ENCODE measurements at places on chromosomes 7 and 10.

GRCh38 chr7:129055861-129056464, 1.1 kb upstream of the TNPO3 start:
- DNase-seq, result no peak

GRCh38 chr7:36792421-36792820, 68.1 kb upstream of the AOAH start:
- no peak for DNase-seq

- no peak for DNase-seq
These were observed 156.8 kb downstream of the NRCAM start for GRCh38 chr7:108299251-108299973.

GRCh38 chr10:43644252-43644651, 4.4 kb downstream of the ZNF32 start:
- no peak for DNase-seq

GRCh38 chr10:7832060-7832459, 13.8 kb downstream of the TAF3 start:
- DNase-seq, result no peak

- DNase-seq, result peak; percentile 65
These were observed 3.2 kb upstream of the CREB5 start for GRCh38 chr7:28408960-28409715.

DNA sequence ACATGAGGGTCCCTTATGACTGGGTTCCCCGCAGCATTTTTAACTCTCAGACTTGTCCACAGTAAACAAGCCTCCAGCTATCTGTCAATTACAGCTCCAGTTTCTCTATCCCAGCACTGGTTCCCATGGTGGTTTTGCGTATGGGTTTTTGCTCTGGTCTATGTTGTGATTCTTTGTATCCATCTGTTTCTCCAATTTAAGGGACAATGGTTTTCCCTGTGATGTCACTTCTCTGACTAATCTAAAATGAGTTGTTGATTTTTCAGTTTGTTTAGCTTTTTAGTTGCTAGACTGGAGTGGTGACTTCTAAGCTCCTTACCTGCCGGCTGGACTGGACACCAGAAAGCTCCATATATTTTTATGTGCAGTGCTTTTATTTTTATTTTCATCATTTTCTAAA, 303.7 kb downstream of the INHBA start:
- no peak for DNase-seq

- no peak for DNase-seq
These were observed 265.4 kb upstream of the DGKB start for GRCh38 chr7:15167912-15168311.

DNA sequence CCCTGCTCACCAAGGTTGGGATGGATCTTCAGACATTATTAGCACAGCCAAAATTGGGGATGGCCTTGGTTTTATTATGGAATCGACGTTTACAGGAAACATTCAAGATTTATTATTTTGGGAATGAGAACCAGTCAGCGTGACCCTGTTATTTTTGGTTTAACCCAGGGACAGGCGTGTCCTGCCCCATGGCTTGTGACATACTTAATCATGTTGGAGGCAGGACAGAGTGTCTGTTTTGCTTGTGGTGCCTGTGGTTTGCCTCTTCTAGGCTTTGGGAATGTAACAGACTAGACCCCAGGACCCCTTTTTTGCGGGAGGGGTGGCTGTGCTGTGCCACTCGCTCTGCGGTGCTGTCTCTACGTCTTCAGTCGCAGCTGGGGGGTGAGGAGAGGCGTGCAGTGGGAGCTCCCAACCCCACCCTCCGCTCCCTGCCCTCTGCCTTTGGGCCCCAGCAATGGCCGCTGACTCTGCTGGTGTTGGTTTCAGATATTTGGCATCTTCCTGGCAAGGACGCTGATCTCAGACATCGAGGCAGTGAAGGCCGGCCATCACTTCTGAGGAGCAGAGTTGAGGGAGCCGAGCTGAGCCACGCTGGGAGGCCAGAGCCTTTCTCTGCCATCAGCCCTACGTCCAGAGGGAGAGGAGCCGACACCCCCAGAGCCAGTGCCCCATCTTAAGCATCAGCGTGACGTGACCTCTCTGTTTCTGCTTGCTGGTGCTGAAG, 20.1 kb upstream of the SH2D4B start:
- no peak for DNase-seq

GRCh38 chr10:49313501-49314070, 14.6 kb downstream of the C10orf71 start:
- no peak for DNase-seq

DNA sequence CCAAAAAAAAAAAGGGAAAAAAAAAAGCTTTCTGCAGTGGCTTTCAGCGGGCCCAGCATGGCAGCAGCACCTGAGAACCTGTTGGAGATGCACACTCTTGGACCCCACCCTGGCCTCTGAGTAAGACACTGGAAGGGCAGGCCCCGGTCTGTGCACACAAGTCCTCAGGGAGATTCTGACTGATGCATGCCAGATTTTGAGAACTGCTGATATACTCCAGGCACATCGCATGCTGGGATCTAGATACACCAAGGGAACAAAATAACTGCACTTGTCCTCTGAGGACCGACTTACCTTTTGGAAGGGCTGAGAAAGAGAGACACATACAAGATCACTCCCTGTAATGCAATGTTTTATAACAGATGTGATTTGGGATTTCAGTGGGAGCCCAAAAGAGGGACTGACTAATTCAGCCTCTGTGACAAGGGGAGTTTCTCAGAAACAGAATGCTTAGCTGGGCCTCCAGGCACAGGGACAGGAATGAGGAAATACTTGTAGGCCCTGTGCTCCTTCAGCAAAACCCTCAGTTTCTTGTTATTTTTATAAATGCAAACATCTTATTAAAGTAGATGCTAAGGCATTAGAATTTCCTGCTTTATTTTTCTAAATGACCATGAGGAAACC, 8.2 kb downstream of the EGFR start:
- no peak for DNase-seq

GRCh38 chr7:21028599-21028998, 241.9 kb upstream of the SP8 start:
- no peak for DNase-seq

DNA sequence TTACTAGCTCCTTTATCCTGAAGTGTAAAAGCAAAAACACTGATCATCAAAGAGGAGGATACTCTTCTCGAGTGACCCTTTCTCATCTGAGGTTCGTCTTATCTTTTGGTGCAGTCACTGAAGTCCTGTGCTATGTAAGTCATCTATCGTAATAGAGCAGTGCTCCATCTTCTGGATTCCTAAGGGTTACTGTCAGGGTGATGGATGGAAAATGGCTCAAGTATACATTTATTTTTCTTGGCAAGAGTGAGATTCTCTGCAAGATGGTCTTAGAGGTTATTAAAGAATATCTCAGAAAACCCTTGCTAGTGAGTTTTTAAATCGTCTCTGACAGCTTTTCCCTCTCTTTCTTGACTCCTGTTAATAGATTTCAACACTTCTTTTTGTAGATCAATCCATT, 12.4 kb downstream of the PRKG1 start:
- no peak for DNase-seq

DNA sequence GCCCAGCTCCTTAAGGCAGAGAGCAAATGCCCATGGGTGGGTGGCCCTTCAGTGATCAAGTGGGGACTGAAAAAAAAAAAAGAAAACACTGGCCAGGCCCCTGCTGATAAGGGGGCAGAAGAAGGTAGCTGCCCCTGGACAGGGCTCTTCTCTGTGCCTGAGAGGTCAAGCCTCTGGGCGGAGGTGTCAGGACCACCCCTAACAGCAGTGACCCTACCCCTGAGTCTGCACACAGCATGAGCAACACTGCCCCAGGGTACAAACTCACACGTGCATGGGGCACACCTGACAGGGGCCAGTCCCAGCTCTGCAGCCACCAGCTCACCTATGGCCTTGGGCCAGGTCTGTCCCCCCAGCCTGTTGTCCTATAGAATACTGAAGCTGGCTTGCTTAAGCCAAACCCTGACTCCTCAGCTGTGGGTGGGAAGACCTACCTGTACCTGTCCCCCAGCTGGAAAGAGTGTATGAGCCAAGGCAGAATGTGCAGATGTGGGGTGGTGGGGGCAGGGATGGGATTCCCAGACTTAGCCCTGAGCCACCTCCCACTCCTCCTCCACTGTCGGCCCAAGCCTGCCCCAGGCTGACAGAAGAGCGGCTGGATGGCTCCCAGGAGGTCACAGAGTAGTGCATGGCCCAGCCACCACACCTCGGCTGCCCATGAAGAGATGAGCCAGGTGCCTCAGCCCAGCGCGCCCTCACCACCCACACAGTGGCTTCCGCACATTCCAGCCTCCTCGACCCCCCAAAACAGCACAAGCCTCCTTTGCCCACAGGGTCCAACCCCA, 23.7 kb downstream of the KCNH2 start:
- DNase-seq, result no peak

DNA sequence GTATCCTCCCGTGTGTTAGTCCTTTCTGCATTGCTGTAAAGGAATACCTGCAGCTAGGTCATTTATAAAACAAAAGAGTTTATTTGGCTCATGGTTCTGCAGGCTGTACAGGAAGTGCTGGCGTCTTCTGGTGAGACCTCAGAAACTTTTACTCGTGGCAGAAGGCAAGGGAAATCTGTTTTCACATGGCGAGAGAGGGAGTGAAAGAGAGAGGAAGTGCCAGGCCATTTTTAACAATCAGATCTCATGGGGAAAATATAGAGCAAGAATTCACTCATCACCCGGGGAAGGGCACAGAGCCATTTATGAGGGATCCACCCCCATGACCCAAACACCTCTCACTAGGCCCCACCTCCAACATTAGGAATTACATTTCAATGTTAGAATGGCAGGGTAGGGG, 952.2 kb downstream of the CNTNAP2 start:
- no peak for DNase-seq

- peak; percentile 16 for DNase-seq
These were observed 43.2 kb downstream of the CCNY start for GRCh38 chr10:35379226-35380137.

DNA sequence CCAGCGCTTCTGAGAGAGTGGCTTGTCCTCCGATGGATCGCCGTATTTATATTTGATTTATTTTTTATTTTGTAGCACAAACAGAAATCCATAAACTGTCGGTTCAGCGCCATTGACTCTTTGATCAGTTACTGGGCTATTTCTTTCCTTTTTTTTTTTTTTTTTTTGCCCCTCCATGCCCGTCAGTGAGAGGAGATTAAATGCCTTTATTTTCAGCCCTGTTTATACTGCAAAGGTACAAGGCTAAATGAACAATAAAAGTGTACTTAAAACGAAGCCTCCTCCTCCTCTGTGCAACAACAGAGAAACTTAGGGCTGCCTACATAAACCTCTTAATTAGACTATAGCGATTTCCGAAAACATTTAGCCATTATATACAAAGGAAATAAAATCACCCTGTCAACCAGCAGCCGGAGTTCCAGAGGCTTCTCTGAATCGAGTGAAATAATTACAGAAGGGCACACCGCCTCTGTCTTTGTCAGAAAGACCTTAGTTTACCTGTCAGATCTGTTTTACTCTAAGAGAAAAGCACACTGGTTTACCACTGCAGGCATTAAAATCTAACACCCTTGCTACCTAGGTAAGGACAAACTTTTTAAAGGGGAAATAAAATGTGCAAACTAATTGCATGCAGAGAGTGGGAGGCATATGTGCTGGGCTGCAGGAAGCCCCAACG, 3.5 kb downstream of the EBF3 start:
- no peak for DNase-seq

- no peak for DNase-seq
These were observed 44.0 kb upstream of the SORBS1 start for GRCh38 chr10:95605163-95605562.

- DNase-seq, result peak; percentile 60
These were observed 29.5 kb downstream of the APBB1IP start for GRCh38 chr10:26467639-26468038.

GRCh38 chr7:3879355-3880075, 578.5 kb downstream of the SDK1 start:
- no peak for DNase-seq

DNA sequence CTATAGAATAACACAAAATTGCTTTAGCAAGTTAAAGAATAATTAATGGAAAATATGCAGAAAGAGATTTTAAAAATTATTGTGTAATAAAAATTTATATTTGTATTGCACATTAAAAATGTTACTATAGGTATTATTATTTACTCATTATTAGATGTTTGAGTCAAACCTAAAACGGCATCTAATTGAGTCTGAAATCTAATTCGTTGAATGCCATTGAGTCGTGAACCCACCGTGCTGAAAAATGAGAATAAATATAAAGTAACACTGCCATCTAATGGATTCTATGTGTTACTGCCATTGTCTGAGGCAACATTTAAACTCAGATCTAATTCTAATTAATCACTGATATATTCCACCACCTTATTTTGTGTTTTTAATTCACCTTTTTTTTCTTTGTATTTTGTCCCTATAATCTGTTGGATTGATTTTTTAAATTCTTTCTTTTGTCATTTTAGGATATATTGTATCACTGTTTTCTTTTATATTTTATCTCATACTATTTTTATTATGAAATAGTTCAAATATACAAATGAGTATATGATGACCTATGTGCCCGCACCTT, 62.2 kb downstream of the SAMD9 start:
- peak; percentile 59 for DNase-seq

- peak; percentile 31 for DNase-seq
These were observed 35.7 kb upstream of the MTPAP start for GRCh38 chr10:30384701-30385201.

DNA sequence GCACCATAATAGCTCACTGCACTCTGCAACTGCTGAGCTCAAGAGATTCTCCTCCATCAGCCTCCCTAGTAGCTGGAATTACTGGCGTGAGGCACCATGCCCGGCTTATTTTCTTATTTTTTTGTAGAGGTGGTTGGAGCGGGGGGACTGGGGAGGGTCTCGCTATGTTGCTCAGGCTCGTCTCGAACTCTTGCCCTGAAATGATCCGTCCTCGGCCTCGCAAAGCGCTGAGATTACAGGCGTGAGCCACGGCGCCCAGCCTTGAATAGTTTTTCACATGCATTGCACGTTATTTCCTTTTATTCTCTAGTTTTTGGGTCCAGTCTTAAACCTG, 526 bp upstream of the LAMTOR4 start:
- no peak for DNase-seq

- no peak for DNase-seq
These were observed 62.9 kb upstream of the FAM133B start for GRCh38 chr7:92653136-92653535.

DNA sequence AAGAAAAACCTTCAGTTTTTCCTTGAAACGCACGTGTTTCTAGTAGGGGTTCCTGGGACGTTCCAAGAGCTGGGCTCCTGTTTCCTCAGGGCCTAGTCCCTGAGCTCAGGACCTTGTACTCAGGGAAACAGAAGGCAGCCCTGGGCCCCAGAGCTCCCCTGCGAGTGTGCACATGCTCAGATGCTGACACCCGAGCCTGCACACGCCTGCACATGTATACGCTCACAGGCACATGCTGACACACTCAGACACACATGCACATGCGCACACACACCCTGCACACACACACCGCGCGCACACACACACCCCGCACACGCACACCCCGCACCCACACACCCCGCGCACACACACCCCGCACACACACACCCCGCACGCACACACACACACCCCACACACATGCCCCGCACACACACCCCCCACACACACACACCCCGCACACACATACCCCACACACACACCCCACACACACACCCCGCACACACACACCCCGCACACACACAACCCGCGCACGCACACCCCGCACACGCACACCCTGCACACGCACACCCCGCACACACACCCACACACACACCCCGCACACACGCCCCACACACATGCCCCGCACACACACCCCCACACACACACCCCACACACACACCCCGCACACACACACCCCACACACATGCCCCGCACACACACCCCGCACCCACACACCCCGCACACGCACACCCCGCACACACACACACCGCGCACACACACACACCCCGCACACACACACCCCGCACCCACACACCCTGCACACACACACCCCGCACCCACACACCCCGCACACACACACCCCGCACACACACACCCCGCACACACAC, 52.2 kb downstream of the CALML3 start:
- DNase-seq, result no peak

- peak; percentile 61 for DNase-seq
These were observed 68.9 kb downstream of the MYOF start for GRCh38 chr10:93413252-93413689.

Data from activated CD4-positive, alpha-beta T cell treated with anti-CD3 and anti-CD28 coated beads, Interleukin-10, Interleukin-2, amounts not matched to agents 100 ng/mL and 50 ng/mL, durations not matched to agents 16 hours and 8 hours (primary cell).